ENCODE measurements at places on chromosomes 6 and 20.

DNA sequence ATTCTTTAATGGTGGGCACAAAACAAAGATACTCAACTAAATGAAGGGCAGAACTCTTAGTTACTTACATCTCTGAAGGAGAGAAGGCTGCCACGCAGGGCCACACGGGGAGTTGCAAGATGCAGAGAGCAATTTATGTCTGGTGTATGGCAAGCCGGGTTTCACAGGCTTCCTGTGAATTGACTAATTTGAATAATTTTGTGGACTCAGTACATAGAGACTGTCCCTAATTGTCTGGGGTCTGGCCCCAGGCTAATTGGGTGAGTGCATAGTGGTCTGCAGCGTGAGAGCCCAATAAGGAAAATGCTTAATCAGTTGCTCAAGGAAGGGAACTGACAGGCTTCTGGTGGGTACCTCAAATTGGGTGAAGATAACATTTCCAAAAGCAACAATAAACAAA is 205.7 kb downstream of the OTOR start:
- DNase-seq, result no peak

GRCh38 chr6:85096976-85097375 is 332.6 kb upstream of the TBX18 start:
- DNase-seq, result no peak

- no peak for DNase-seq
These were observed 73.8 kb upstream of the CCN6 start for GRCh38 chr6:111980143-111980542.

- no peak for DNase-seq
These were observed 392.4 kb downstream of the TAF4 start for GRCh38 chr20:61673152-61673847.

DNA sequence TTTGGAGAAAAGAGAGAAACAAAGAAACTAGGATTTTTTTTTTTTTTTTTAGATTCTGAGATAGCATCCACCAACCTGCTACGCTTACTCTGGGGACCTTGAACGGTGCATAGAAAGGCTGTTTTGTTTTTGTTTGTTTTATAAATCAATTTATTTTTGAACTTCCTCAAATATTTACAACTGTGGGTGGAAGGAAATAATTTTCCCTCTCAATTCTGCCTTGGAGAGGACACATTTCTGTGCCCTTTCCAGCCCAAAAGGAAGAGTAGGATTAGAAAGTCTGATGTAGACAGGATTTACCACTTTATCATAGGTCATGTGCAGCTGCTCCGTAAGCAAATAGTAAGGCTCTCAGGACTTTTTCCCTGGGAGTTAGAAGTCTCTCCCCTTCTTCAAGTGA is 190.5 kb downstream of the NKAIN2 start:
- no peak for DNase-seq

- DNase-seq, result no peak
These were observed 334.1 kb downstream of the NRN1 start for GRCh38 chr6:5672581-5673011.

- DNase-seq, result no peak
These were observed 586.6 kb downstream of the KIF16B start for GRCh38 chr20:15986690-15987089.

DNA sequence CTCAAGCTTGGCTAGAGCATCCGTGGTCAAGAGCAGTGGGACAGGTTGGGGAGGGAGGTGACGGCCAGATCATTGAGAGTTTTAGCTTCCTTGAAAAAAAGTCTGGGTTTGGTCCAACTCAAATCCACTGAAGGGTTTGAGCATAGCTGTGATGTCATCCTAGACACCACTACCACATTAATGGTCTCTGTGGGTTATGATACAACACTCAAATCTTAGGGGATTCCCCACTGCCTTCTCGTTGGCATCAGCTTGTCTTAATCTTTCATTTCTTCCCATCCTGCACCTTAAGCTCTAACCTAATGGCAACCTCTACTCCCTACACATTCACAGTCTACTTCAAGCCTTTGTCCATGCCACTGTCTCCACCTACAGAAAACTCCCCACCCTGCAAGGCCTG is 77.3 kb downstream of the BMP6 start:
- no peak for DNase-seq

GRCh38 chr20:37404461-37404890 is 58.5 kb downstream of the SRC start:
- DNase-seq, result no peak

DNA sequence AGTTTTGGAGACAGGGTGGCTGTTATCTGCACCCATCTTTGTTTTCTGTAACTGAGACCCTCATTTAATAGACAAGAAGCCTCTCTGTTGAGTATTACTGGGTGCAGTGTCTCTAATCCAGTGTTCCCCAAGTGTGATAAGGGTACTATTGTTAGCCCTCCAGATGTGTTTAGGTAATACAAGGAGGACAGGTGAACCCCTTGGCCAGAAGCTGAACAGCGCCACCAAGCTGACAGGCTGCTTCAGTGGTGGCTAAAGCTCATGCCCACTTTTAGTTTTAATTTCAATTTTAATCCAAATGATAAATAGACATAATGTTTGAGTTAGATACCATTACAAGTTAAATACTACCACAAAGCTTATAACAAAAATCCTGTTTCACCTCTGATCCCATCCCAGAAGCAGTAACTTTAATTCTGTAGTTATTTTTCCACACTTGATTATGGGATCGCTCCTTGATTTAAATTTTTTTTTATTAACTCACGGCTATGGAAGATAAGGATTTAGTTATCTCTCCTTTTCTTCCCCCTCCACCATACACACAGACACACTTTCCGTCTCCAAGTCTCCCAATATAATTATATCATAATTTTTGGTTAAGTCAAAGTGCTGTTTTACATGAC is 8.4 kb upstream of the STK35 start:
- peak; percentile 53 for DNase-seq

- no peak for DNase-seq
These were observed 46.8 kb upstream of the SIRPA start for GRCh38 chr20:1848373-1848772.

DNA sequence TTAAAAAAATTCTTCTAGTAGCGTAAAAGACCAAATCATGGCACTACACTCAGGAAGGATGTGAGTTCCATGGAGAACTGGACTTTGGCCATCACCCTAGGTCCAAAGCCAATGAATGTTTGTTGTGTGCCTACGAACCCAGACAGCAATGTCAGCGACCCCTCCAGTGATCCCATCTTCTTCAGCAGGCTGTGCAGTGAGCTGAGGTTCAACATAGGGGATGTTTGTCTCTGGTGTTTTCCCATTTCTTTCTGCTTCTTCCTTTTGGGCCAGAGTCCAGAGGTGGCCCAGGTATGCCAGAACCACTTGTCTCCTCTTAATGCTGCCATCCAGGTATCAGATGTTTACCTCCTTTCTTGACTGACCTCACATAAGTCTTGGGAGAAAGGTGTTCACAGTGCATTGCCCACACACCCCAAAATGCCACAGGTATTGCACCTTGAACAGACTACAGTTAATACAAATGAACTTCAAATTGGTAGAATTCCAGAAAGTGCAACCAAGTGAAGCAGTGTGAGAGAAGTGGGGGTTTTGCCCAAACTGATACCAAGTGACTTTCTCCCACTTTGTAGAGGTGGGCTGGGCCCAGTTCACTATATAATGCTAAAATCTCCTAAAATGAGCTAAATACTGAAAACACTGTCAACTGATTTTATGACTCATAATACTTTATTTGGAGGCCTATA is 14.1 kb downstream of the KIZ start:
- DNase-seq, result no peak

DNA sequence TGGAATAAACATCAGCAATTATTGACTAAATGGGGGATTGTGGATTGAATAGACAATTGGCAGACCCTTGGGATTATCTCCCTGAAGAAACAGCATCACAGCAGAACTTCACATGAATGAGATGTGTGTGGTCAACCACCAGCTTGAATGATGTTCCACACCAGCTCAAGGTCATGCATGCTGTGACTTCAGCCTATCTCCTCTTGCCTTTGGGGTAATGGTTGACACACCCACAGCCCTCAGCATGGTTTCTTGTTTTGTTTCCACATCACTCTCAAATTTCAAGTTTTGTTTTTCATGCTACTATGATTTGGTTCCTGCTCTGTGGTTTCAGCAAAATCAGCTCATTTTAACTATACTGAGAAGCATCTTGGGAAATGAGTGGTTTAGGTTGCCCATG is 94.3 kb downstream of the PAK5 start:
- no peak for DNase-seq

DNA sequence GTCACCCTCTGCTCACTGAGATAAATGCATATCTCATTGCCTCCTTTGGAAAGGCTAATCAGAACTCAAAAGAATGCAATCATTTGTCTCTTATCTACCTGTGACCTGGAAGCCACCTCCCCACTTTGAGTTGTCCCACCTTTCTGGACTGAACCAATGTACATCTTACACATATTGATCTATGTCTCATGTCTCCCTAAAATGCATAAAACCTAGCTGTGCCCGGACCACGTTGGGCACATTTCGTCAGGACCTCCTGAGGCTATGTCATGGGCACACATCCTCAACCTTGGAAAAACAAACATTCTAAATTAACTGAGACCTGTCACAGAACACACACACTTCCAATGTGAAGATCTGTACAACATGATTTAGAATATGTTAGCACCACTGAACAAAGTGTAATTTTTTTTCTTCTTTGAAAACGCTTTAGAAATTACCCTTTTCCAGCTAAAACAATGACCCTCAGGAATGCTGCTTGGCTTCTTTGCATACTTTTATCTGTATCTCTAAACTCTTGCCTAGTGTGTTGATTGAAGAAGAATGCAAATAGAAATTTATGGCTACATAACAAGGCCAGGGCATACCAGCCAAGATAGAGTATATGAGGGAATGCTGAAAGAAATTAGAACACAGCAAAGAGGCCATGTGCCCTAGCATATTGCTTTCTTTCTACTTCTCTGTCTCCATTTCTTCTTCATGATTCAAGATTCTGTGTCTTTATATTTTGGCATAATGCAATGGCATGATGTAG is 84.6 kb upstream of the DST start:
- DNase-seq, result no peak

DNA sequence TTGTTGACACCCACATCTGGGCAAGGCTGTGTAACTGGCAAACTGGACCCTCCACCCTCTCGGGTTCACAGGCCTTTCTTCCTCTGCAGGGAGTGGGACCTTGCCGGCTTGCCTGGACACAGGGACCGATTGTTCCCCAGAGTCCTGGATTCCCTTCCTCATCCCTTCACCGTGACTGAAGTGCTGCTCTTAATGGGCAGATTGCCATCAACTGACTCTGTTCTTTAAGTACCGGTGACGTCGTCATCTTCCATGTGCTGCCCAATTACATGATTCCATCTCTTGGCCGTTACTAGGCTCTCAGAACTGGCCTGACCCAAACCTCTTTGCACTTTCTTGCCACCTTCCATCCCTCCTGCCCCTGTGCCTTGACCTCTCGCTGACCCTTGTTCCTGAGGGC is 85.4 kb downstream of the EYA4 start:
- DNase-seq, result no peak

DNA sequence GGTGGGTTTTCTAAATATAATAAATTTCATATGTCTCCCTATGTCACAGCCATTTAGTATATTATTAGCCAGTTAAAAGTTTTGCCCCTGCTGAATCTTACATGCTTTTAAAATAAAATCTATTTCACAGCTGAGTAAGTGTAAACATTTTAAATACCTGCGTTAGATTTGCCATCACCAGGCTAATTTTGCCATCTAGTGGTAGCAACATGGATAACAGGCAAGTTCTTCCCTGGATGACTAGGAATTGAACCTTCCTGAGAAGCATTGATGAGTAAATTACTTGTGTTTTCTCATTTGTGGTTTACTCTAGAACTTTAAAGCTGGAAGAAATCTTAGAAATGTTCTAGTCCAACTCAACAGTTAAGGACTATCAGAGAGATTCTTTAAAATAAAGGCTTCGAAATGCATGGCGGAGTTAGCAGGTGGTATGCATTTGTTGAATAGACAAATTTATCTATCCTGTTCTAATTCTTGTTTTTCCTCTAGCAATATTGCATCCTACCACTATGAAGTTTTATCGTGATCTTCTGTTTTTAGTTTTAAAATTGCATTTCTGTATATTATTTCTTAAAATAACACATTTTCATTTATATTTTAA is 2.6 kb downstream of the PRSS35 start:
- peak; percentile 10 for DNase-seq
